ENCODE measurements at places on chromosomes 13 and 19.

- no peak for DNase-seq
These were observed at the start of gene ARHGEF18 for GRCh38 chr19:7348587-7349230. Gene ARHGEF18 (plus strand): TSS chr19:7348937. CDS start chr19:7362891, 13,954 bp downstream.

DNA sequence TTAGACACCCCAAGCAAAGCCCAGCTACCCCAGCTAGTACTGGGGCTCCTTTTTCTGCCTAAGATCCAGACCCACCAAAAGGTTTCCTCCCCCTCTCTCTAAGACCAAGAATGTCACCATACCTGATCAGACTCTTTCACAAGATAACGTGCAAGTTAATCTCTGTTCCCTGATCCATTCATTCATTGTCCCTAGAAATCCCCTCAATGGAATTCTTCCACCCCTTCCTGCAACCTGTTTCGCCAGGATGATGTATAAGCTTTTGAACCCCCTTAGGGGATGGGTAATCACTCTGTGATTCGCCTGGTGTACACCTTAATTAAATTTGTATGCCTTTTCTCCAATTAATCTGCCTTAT lies 17.3 kb upstream of the CLN5 start:
- DNase-seq: no peak

- no peak for DNase-seq
These were observed 93.9 kb downstream of the LIG4 start for GRCh38 chr13:108121406-108121805.

GRCh38 chr13:74316547-74316946 lies 182.3 kb upstream of the KLF12 start:
- DNase-seq: no peak

All from stimulated activated CD8-positive, alpha-beta memory T cell treated with anti-CD3 and anti-CD28 coated beads, Interleukin-2, amount 100 ng/mL, for 48 hours (primary cell).